ENCODE measurements at places on chromosomes 16 and 17. TPM values are rescaled to one million over a fixed set of nuclear protein-coding genes. Genes with fewer than 3 reads are reported as not detected.
A peak's percentile ranks its signal among the peaks of the same experiment; 100 is the strongest.

DNA sequence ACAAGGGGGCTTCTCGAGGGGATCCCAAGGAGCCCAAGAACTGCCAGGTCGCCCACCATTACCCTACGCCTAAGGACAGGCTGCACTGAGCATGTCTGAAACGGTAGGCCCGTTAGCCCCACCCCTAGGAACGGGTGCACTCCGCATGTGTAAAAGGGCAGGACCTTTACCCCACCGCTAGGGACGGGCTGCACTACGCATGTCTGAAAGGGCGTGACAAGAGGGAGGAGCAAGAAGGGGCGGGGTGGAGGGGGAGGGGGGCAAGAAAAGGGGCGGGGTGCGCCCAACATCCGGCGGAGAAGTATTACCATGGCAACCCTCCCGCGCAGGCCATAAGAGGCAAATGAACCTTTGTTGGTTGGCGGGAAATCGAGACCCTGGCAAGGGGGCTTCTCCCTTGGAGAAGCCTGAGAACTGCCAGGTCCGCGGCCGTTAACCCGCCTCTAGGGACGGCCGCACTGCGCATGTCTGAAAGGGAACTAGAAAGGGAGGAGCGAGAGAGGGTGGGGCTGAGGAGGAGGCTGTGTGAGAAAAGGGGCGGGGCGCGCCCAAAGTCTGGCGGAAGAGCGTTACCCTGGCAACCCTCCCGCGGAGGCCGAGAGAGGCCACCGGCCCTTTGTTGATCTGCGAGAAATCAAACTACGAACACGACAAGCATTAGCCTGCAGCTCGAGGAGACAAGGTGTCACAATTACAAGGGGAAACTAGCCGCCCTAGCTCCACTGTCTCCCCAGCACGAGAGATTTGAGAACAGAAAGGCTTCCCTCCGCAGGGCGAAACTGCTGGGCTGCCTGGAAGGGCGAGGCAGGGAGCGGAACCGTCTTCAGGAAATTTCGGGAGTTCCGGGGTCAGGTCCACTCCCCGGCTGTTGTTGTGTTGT, 2046.8 kb downstream of the TP53TG3F start:
- no peak overlapping the region for H3K27ac ChIP-seq
- no peaks in the 10 kb centered on the region for H3K36me3 ChIP-seq
- no peak for DNase-seq
- H3K4me1 ChIP-seq: no peaks in the 10 kb centered on the region

DNA sequence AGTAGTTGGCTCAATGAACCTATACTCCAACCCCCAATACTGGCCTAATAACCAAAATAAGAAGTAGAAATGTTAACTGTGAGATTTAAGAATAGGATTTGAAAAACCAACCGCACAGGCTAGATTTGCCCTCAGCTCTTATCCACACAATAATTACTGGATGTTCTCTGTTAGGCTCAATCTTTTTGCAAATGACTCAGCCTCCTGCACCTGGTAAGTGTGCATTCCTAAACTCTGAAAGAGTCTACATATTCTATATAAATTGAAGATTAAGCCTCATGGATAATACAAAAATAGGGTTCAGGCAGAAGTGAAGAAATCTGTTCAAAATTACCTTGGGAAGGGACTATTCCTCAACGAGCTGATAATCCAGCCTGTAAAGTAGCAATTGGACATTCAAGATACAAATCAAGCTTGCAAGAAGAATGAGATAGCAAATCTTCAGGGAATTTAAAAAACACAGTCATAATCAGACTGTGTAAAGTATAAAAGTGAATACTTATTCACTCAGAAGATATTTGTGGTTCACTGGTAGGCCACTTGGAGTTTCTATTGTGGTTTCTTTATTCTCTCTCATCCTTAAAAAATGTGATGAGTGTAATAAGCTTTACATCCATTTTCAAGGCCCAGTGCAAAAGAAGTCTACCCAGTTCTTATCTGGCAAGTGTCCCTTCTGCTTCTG, 931.9 kb upstream of the SOX9 start:
- H3K4me3 ChIP-seq: no peak overlapping the region
- H3K27ac ChIP-seq: no peak overlapping the region
- no peaks in the 10 kb centered on the region for H3K27me3 ChIP-seq
- no peaks in the 10 kb centered on the region for H3K36me3 ChIP-seq
- peaks cover 8% of the 10 kb centered on the region for H3K4me1 ChIP-seq

- peaks cover 19% of the 10 kb centered on the region for H3K4me1 ChIP-seq
- H3K36me3 ChIP-seq: no peaks in the 10 kb centered on the region
- DNase-seq: no peak
- H3K27me3 ChIP-seq: no peaks in the 10 kb centered on the region
- H3K4me3 ChIP-seq: no peak overlapping the region
Measured at GRCh38 chr17:1123921-1124715, 55.7 kb downstream of the ABR start.

GRCh38 chr17:28327709-28328108, 7.6 kb downstream of the IFT20 start:
- no peaks in the 10 kb centered on the region for H3K36me3 ChIP-seq
- no peak overlapping the region for H3K4me3 ChIP-seq
- H3K27ac ChIP-seq: no peak overlapping the region
- no peaks in the 10 kb centered on the region for H3K27me3 ChIP-seq
- no peaks in the 10 kb centered on the region for H3K4me1 ChIP-seq
- no peak for DNase-seq

DNA sequence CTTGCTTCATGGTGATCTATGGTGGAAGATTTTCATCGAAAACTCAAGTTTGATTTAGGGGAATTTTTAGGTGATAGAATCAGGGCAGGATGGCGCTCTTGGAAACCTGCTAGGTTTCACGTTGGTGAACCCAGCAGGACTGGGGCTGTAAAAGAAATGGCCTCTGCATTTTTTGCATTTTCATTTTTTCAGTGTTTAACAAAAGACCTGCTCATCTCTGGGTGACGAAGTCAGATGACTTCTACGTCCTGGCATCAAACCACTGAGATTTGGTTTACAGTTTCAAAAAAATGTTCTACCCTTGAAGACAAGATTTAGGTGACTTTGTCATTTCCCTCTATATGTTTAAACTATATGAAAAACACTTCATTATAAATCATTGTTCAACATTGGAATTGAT, 1.9 kb downstream of the PGS1 start:
- H3K27ac ChIP-seq: peak overlapping the region; percentile 78
- peaks cover 26% of the 10 kb centered on the region for H3K4me1 ChIP-seq
- no peaks in the 10 kb centered on the region for H3K27me3 ChIP-seq
- no peak for DNase-seq

DNA sequence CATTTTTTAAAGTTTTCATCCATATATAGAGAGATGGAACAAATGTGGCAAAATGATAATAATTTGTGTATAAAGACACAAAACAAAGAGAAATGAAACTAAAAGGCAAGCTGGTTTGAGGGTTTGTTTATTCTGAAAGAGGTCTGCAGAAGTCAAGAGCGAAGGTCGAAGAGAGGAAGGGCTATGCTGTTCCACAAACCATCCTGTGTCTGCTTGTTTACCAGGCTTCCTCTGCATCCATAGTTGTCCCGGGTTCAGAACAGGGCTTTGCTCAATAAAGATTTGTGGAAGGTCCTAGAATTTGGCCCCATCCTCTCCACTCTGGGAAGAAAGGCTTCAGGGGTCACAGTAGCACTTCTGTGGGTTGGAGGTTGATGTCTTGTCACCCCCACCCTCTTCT, 2.4 kb upstream of the MARVELD3 start:
- no peaks in the 10 kb centered on the region for H3K36me3 ChIP-seq
- H3K27ac ChIP-seq: no peak overlapping the region
- peaks cover 10% of the 10 kb centered on the region for H3K27me3 ChIP-seq

- no peak overlapping the region for H3K4me3 ChIP-seq
- no peak for DNase-seq
- H3K4me1 ChIP-seq: no peaks in the 10 kb centered on the region
- H3K27me3 ChIP-seq: no peaks in the 10 kb centered on the region
- H3K27ac ChIP-seq: no peak overlapping the region
Measured at GRCh38 chr17:63960006-63960405, 12.7 kb downstream of the SCN4A start.

DNA sequence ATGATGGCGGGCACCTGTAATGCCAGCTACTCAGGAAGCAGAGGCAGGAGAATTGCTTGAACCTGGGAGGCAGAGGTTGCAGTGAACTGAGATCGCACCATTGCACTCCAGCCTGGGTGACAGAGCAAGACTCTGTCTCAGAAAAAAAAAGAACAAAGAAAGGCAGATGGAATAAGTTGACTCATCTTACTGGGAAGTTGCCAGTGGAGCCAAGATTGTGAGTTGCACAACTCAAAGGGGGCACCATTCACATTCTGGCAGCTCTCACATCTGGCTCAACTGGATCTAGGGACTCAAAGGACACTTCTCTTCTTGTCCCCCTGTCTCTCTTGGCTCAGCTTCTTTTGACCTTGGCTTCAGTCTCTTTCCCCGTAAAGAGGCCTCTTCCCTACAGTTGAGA, 53.7 kb upstream of the ETV4 start:
- peak; percentile 20 for DNase-seq
- H3K36me3 ChIP-seq: no peaks in the 10 kb centered on the region
- H3K27ac ChIP-seq: no peak overlapping the region
- no peaks in the 10 kb centered on the region for H3K4me1 ChIP-seq
- H3K27me3 ChIP-seq: no peaks in the 10 kb centered on the region
- H3K4me3 ChIP-seq: no peak overlapping the region

GRCh38 chr16:82440336-82440735, 186.4 kb upstream of the CDH13 start:
- H3K4me3 ChIP-seq: no peak overlapping the region
- DNase-seq: no peak
- no peaks in the 10 kb centered on the region for H3K4me1 ChIP-seq
- H3K36me3 ChIP-seq: no peaks in the 10 kb centered on the region
- no peak overlapping the region for H3K27ac ChIP-seq

GRCh38 chr16:89395150-89396142, 94.9 kb downstream of the ANKRD11 start:
- H3K27me3 ChIP-seq: no peaks in the 10 kb centered on the region
- H3K36me3 ChIP-seq: no peaks in the 10 kb centered on the region
- H3K4me1 ChIP-seq: peaks cover 6% of the 10 kb centered on the region
- DNase-seq: peak; percentile 78
- no peak overlapping the region for H3K27ac ChIP-seq

DNA sequence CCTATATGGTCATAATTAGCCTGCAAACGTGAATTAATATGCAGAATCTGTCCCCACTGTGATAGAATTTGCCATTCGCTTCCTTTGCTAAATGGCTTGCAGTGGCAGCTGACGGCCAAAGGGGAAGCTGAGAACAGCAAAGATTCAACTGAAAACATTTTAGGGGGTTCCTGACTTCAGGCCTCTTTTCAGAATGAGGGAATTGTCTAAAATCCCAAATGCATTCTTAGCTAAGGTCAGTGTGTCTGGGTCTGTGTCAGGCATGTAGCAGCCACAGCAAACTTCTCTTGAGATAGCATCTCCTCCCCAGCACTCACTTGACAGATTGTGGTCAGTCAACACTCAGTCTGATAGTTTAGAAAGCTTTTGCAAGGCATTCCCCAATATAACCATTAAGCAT, 701.1 kb downstream of the WWOX start:
- no peak overlapping the region for H3K27ac ChIP-seq
- H3K4me1 ChIP-seq: no peaks in the 10 kb centered on the region
- no peak for DNase-seq
- no peaks in the 10 kb centered on the region for H3K27me3 ChIP-seq
- no peak overlapping the region for H3K4me3 ChIP-seq
- no peaks in the 10 kb centered on the region for H3K36me3 ChIP-seq

GRCh38 chr16:86095131-86095752, 196.3 kb downstream of the IRF8 start:
- H3K27ac ChIP-seq: no peak overlapping the region
- no peaks in the 10 kb centered on the region for H3K27me3 ChIP-seq
- no peaks in the 10 kb centered on the region for H3K36me3 ChIP-seq
- DNase-seq: no peak
- H3K4me1 ChIP-seq: no peaks in the 10 kb centered on the region

- H3K27me3 ChIP-seq: no peaks in the 10 kb centered on the region
- no peaks in the 10 kb centered on the region for H3K4me1 ChIP-seq
- H3K36me3 ChIP-seq: no peaks in the 10 kb centered on the region
Measured at GRCh38 chr16:27903046-27903655, 160.4 kb downstream of the GSG1L start.

DNA sequence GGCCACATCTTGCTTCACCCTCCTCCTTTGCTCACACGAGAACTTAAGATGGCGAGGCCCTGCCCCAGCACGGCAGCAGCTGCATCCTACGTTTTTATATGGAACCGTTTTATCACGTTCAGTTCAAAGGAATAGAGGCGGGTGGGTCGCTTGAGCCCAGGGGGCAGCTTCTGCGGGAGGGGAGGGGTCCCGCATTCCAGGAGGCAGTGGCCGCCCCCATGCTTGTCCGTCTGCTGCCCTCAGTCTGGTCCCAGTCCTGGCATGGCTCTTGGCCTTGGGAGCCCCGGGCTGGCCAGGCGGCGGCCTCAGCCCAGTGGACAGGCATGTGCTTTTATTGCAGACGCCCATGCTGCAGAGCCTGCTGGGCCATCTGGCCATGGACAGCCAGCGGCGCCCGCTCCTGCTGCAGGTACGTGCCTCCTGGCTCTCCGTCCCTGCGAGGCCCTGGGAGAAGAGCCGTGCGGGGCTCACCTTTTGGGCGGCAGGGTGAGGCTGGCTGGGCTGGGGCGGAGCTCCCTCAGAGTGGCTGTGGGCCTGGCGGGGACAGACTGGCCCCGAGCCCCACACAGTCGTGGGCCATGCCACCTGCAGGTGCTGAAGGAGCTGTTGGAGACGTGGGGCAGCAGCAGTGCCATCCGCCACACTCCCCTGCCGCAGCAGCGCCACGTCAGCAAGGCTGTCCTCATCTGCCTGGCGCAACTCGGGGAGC, 6.8 kb downstream of the TELO2 start:
- no peaks in the 10 kb centered on the region for H3K4me1 ChIP-seq
- no peak for DNase-seq
- no peak overlapping the region for H3K4me3 ChIP-seq
- no peak overlapping the region for H3K27ac ChIP-seq
- H3K36me3 ChIP-seq: peaks cover 6% of the 10 kb centered on the region

GRCh38 chr17:57357830-57358430, 101.6 kb downstream of the MSI2 start:
- H3K27ac ChIP-seq: no peak overlapping the region
- H3K4me3 ChIP-seq: no peak overlapping the region
- no peak for DNase-seq
- no peaks in the 10 kb centered on the region for H3K4me1 ChIP-seq

DNA sequence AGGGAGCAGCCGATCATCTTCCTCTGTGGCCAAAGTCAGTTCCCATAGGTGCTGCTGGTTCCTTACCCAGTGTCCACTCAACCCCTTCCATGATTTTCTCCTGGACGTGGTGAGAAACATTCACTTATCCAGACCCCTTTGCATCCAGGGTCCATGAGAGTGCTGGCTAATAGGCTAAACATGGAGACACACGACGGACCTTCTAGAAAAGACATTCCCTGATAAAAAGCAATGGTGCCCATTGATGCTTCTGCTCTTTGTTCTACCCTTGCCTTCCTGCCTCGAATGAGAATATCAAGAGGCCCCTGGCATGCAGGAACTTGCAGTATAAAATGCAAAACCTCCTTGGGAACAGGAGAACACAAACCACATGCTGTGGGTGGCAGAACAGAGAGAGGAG, 2.3 kb downstream of the TEKT5 start:
- H3K4me3 ChIP-seq: no peak overlapping the region
- no peak overlapping the region for H3K27ac ChIP-seq
- no peaks in the 10 kb centered on the region for H3K36me3 ChIP-seq
- H3K4me1 ChIP-seq: no peaks in the 10 kb centered on the region
- H3K27me3 ChIP-seq: no peaks in the 10 kb centered on the region

- DNase-seq: peak; percentile 56
- no peaks in the 10 kb centered on the region for H3K27me3 ChIP-seq
- H3K4me3 ChIP-seq: peak overlapping the region; percentile 83
- no peaks in the 10 kb centered on the region for H3K36me3 ChIP-seq
- peak overlapping the region; percentile 60 for H3K27ac ChIP-seq
Measured at GRCh38 chr16:739560-740458, 988 bp downstream of the CIAO3 start.

The TNP2 gene
- not detected for total RNA-seq

The HASPIN gene
- 2.6 TPM for total RNA-seq

The MYH10 gene
- 17.0 TPM for total RNA-seq

The IRX5 gene
- total RNA-seq: 0.11 TPM

The AANAT gene
- not detected for total RNA-seq

The SYNGR3 gene
- 1.9 TPM for total RNA-seq

The MYH1 gene
- not detected for total RNA-seq

Data from colonic mucosa (tissue), 4 donors.